ENCODE measurements at places on chromosomes 5 and 9.

- DNase-seq, result no peak
These were observed 57.5 kb downstream of the SIL1 start for GRCh38 chr5:139140591-139141071.

DNA sequence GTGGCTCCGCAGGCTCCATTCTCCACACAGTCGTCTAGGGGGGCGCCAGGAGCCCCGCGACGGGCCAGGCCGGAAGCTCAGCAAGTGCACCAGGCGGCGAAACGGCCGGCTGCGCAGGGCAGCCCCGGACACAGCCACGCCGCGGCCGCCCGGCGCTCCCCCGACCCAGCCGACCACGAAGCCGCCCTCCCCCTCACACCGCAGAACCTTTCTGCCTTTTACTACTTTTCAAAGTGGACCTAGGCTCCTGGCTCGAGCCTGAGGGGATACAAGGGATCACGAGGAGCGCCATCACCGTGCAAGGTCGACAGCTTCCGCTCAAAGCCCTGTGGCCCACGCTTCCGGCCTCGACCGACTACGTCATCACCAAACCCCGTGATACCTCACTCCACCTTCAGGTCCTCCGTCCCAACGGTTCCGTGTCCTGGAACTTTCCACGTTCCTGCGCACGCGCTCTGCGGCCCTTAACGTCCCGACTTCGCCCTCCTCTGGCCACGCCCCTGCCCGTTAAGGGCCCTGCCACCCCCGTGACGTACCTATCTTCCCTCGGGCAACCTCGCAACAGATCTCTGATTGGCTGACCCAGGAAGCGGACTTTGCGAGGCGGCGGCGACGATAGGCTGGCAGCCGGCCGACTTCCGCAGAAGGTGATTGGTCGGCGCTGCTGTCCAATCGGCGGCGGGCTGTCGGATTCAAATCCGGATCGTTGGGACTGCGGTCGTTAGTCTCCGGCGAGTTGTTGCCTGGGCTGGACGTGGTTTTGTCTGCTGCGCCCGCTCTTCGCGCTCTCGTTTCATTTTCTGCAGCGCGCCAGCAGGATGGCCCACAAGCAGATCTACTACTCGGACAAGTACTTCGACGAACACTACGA, at the start of gene CKS2:
CKS2 (plus strand) TSS at position 721 of the 871 bp plus-strand sequence; CDS start at position 819, 98 bp downstream.
- DNase-seq, result peak; percentile 99

- DNase-seq, result no peak
These were observed 4.6 kb downstream of the RALGPS1 start for GRCh38 chr9:126919193-126919592.

DNA sequence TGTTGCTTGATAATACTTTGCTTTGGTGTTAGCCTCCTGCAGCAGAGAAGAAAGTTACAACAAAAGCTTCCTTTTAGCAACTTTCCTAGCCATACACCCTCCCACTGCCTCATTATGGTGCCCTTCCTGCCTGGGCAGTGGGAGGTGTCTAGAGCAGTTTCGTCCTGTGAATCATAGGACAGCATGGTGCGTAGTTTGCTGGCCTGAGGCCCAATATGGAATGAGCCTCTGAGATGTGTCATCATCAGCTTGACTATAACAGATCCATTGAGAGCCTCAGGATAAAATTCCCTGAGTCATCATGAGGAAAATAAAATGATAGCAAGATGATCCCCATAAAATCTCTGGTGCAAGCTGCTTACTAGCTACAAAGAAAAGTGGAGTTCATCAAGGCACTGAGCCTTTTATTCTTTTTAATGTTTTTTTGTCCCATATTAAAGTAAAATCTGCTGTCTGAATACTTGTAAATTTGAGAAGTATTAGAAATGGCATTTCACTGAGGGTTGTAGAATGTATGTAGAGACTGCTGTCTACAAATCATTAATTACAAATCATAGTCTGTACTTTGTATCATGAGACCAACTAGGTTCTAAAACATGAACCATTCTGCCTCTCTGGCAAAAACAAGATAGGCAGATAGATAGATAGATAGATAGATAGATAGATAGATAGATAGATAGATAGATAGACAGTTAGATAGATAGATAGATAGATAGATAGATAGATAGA, 303.0 kb upstream of the PDE4D start:
- DNase-seq, result no peak

DNA sequence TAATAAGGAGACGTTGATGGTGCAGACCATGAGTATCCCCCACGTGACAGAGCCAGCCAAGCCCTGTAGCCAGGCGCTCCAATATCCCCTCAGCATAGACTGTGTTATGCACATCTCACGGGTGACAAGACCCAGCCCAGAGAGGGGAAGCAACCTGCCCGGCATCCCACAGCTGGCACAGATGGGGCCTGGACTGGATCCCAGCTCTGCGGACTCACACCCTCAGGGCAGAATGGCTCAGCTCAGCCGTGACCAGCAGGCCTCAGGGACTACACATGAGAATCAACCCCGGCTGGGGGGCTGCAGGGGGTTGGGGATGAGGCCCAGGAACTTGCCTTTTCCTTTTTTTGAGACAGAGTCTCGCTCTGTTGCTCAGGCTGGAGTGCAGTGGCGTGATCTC, 11.7 kb downstream of the FIBCD1 start:
- no peak for DNase-seq

GRCh38 chr9:72444435-72444834, 77.0 kb upstream of the TMC1 start:
- DNase-seq, result no peak

DNA sequence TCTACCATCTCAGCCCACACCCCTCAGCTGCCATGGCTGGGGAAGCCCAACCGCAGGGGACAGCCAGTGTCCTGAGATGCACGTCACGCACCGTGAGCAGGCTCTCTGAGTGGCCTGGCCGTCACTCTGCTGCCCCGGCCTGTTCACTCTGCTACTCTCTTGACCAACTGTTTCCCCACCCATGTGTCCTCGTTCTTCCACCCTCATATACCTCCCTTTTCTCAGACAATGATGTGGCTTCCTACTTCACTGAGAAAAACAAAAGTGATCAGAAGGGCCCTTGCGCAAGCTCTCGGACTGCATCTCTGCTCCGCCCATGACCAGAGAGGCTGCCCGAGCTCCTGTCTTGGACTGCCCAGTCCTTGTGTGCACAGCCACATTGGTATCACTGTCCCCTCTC, 47.6 kb downstream of the OTULIN start:
- peak; percentile 50 for DNase-seq

GRCh38 chr5:17802256-17802655, 168.0 kb downstream of the TAF11L14 start:
- DNase-seq, result no peak

DNA sequence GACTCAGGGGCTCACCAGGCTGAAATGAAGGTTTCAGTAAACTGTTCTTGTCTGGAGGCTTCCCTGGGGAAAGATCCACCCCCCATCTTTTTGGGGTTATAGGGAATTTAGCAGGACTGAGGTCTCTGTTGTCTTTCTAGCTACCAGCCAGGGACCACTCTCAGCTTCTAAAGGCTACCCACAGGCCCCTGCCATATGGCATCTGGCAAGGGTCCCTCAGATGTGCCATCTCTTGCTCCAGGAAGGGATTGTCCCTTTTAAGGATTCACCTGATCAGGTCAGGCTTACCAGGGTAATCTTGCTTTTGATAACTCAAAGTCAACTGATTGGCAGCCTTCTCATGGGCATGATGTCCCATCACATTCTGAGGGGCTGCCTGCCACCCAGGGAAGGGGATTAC, 65.0 kb downstream of the NSUN2 start:
- peak; percentile 30 for DNase-seq

DNA sequence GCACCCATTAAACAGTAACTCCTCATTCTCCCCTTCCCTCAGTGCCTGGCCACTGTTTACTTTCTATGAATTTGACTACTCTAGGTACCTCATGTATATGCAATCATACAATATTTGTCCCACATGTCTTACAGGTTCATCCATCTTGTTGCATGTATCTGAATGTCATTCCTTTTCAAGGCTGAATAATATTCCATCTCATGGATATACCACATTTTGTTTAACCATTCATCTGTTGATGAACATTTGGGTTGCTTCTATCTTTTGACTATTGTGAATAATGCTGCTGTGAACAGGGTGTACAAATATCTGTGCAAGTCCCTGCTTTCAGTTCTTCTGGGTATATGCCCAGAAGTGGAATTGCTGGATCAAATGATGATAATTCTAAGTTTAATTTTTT, 40.9 kb downstream of the INIP start:
- no peak for DNase-seq

GRCh38 chr9:71446473-71447411, 321.6 kb downstream of the CEMIP2 start:
- DNase-seq, result peak; percentile 58

DNA sequence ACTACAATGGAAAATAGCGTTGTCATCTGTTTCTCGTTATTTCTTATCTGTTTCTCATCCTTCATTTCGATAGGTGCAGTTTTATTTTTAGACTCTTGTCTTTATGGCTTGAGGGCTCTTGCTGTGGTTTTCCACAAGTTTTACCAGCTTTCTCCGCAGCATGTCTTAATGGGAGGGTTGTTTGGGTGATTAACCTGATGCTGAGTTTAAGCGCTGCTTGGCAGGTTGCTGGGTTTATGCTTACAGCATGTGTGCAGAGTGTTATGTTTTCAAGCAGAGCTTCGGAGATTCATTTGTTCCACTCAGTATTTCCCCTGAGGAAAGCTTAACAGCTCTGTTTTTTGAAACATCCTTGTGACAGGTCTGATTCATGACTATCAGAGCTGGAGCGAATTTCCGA, 154.0 kb downstream of the SLC12A2 start:
- DNase-seq, result no peak

DNA sequence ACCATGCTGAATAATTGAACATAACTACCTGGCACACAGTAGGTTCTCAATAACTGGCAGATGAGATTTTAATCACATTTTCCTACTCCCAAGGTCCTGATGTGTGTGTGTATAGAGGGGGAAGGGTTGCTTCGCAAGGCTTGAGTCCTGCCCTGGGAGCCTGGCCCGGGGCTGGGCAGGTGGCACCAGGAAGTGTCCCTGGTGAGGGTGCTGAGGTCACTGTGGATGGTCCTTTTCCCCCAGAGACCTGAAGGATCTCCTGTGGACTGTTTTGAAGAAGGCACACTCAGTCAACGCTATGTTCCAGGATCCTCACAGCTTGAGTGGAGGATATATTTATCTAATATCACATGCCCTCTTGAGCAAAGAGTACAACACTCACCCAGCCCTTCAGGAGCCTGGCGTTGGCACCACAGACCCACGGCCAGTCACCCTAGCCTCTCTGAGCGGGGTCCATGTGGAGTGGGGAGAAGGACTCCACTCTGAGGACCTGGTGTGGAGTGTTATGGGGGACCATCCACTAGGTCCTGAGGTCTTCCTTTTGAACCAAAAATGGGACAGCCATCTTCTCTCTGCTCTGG, 177.8 kb downstream of the GABBR2 start:
- no peak for DNase-seq

DNA sequence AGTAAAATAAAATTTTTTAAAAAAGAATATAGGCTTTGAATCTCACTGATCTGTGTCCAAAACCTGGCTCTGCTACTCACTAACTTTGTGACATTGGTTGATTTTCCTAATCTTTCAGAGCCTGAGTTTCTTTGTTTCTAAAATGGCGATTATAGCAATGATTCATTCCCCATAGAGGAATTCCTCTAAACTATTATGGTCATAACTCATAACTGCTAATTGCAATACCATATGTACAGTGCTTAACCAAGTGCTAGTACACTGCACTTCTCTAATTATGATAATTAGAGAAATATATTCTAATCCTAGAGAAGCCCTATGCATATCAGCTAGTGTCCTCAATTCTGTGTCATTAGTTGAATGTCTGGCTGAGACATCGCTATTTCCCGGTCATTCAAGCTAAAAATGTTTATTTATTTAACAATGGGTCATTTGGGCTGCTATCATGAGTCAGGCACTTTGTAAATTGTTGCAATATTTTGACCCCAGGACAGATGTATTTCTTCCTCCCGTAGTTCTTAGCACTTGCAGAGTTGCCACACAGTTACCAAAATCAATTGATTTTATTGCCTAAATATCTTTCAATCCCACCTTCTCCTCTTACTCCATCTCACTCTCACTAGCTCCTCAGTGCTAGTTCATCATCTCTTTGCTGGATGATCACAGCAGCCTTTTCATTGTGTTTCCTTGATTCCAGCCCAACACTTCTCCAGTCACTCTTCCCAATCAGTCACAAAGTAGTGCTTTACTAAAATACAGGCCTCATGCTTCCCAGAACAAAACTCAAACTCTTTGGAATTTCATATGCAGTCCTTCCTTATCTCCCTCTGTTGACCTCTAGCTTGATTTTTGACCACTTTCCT, 200.9 kb upstream of the PAPPA start:
- DNase-seq, result no peak

DNA sequence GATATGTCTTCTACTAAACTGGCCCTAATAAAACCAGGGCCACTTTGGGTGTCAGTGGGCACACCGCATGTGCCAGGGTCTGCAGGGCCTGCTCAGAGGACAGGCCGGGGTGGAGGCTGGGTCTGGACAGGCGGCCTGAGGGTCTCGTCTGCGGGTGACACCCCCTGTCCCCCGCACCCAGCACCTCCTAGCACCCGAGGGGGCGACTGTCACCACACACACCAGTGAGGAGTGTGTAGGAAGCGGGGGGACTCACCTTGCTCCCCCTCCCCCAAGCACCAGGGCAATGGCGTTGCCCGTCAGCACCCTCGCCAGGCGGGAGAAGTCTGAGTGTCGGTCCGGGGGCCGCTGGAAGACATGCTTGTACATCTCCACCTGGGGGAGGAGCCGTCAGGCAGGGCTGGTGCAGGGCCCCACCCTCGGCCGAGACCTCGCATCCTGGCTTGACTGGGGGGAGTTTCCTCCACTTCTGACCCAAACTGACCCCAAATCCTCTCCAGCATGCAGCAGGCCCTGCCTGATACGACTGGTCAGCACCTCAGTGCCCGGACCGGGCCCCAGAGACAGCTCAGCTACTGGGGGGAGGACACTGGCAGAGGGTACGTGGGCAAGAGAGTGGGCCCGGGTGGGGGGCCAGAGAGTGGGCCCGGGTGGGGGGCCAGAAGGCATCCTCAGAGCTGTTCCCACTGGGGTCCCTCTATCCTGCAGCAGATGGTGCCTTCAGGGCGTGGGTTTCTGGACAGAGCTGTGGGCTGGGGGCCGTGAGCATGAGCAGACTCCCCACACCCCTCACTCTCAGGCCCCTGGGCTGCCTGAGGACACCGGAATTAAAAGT, 18.9 kb upstream of the NSMF start:
- no peak for DNase-seq

GRCh38 chr5:149118463-149118862, 22.8 kb upstream of the ABLIM3 start:
- DNase-seq, result no peak

DNA sequence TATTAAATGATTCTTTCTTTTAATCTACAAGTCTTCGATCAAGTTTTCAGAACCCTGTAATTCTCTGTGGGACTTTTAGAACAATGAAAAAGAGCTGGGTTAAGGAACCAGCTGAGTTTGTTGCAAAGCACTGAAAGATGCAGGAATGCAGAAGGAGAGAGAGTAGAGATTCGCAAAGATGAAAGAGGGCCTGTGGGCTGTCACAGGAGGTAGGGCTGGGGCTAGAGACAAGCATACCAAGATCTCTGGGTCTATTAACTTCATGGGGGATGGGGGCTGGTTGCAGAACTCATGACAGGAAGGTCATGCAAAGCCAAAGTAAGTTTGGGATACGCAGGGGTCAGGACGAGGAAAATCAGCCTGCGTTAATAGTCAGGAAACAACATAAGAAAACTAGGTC, 81.8 kb downstream of the LURAP1L start:
- DNase-seq, result no peak

Measured in activated CD8-positive, alpha-beta memory T cell treated with anti-CD3 and anti-CD28 coated beads for 24 hours (primary cell).